ENCODE measurements at places on chromosomes 7 and 10.

- DNase-seq = no peak
Measured at GRCh38 chr10:42827201-42827600, 44.6 kb downstream of the BMS1 start.

DNA sequence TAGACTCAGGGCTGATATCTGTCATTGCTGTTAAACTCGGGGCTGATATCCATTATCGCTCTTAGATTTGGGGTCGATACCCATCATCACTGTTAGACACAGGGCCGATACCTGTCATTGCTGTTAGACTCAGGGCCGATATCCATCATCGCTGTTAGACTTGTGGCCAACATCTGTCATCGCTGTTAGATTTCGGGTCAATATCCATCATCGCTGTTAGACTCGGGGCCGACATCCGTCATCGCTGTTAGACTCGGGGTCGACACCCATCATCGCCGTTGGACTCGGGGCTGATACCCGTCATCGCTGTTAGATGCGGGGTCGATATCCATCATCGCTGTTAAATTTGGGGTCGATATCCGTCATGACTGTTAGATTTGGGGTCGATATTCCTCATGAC lies 54.8 kb downstream of the BEND7 start:
- no peak for DNase-seq

- DNase-seq = no peak
Measured at GRCh38 chr7:24917510-24918239, 62.3 kb downstream of the OSBPL3 start.

GRCh38 chr10:69359594-69359993 lies 57.1 kb downstream of the TACR2 start:
- DNase-seq = no peak

DNA sequence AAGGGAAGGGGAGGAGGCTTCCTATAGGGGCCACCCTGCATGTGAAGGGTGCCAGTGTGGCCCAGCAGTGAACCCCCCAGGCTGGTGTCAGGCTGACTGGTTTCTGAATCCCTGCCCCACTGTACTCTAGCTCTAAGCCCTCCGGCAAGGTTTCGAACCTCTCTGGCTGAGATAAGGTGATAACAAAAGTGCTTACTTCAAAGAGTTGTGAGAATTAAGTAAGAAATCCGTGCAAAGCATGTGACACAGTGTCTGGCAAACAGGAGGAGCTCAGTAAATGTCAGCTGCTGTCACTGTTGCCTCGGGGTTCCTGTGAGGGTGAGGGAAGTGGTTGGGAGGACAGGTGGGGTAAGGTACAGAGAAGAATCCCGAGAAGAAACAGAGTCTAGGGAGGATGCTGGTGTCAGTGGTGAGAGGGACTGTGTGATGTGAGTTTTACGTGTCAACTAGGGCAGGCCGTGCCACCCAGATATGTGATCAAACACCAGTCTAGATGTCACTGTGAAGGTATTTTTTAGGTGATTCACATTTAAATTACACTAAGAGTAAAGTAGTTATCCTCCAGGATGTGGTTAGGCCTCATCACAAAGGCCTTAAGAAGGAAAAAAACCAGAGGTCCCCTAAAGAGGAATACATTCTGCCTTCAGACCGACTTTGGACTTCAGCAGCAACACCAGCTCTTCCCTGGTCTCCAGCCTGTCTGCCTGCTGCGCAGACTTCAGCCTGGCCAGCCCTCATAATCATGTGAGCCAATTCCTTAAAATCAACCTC lies 64.4 kb downstream of the BPGM start:
- no peak for DNase-seq

DNA sequence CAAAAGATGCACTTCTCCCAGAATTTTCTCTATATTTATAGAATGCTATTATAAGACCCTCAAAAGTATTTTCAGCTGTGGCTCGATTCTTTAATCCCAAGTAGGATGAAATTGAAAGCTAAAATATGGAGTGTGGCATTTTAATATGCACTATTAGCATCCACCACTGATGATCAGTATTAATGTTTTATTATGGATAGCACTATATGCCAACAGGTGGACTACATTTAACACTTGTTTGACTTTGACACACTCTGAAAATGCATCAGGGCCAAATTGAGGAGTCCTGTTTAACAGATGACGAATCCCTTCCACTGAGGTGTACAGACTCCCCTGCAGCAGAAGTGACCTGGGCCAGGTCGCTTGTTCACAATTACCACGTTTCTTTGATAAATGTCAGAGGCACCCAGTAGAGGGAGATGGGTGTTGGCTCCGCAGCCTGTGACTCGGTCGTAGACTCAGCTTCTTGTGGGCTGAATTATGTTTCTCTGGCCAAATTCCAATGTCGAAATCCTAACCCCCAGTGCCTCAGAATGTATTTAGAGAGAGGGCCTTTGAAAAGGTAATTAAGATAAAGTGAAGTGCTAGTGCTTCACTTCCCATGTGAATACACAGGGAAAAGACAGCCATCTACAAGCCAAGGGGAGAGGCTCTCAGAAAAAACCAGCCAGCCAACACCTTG lies 48.1 kb downstream of the WIPF3 start:
- no peak for DNase-seq

- DNase-seq = no peak
Measured at GRCh38 chr7:23403970-23404369, 66.3 kb downstream of the IGF2BP3 start.

DNA sequence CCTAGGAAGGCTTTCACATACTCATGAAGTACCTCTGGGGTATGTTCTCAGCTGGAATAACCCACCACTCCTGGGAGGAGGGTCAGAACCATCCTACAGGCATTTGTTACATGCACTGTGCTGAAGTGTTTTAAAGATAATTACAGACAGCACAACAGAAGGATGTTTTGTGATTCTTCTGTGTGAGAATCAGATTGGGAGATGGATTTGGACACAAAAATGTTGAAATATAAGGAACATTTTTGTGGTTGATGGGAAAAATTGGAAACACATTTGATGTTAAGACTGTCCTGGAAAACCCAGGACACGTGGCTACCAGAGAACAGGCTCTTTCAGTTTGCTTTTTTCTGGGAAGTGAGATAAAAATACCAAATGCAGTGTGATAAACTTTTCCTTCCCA lies 61.4 kb downstream of the BICC1 start:
- no peak for DNase-seq

- DNase-seq = no peak
Measured at GRCh38 chr10:3865565-3865964, 80.6 kb upstream of the KLF6 start.

Data from NCI-H1694 treated with DMSO at 0.1 percent for 48 hours (cell line).